H9 (cell line): ENCODE measurements at places on chromosomes 16 and 17.

DNA sequence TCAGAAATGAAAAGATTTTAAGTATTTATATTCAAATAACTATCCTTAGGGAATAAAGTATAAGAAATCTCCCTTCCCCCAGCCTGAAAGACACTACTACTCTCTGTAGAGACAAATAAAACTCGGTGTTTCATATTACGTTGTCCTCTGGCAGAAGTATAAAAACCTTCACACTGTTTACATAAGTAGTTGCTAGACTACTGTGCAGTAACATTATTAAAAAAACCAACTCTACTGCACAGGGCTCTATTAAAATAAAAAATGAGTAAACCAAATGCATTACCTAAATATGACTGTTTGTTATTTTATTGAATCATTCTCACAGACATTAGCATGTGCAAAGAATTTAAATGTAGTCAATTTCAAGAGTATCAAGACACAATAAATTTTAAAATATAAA lies 67.4 kb downstream of the MED13 start:
- DNase-seq = no peak

DNA sequence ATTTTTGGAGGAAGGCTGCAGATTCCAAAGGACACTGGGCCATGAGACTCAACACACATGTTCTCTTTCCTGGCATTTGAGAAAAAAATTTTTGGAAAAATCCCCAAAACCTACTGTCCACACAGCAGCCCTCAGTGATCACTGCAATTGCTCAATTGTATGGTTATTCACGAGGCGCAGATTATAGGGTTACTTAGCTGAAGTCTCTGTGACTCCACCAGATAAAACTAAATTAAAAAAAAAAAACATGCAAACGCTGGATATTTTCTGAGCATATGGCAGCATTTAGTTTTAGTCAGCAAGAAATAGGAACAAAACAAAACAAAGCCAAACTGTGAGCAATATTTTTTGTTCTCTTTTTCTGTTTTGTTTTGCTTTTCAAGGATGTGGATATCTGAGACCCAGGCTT lies 83.8 kb upstream of the FAM20A start:
- DNase-seq = no peak

DNA sequence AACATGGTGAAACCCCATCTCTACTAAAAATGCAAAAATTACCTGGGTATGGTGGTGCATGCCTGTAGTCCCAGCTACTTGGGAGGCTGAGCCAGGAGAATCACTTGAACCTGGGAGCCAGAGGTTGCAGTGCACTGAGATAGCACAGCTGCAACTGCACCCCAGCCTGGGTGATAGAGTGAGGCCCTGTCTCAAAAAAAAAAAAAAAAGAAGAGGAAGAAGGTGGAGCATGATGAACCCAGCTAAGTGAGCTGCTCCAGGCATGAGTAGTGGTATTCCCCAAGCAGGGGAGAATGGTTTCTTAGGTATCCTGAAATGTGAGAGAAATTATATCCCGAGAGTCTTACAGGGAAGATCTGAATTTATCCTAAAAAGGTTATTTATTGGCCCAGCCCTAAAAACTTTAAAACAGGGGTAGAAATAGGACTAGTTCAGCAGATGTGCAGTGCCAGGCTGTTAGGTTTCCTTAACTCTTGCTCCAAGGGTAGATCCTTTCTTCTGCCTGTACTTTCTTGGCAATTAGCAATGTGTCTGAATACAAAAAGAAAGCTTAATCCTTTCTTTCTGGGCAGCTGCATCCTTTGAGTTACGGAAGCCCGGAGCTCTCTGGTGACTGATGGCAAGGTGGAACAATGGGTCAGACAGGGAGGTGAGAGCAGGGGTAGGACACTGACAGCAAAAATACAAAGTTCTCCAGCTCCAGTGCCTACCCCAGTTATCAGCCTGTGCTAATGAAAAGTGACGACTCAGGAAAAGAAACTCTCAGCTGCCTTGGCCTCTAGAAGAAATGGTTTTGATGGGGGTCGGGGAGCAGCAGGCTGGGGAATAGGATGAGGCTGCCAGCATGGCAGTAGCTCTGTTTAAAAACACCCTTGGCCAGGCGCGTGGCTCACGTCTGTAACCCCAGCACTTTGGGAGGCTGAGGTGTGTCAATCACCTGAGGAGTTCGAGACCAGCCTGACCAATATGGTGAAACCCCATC lies 36.5 kb upstream of the TOB1 start:
- no peak for DNase-seq

DNA sequence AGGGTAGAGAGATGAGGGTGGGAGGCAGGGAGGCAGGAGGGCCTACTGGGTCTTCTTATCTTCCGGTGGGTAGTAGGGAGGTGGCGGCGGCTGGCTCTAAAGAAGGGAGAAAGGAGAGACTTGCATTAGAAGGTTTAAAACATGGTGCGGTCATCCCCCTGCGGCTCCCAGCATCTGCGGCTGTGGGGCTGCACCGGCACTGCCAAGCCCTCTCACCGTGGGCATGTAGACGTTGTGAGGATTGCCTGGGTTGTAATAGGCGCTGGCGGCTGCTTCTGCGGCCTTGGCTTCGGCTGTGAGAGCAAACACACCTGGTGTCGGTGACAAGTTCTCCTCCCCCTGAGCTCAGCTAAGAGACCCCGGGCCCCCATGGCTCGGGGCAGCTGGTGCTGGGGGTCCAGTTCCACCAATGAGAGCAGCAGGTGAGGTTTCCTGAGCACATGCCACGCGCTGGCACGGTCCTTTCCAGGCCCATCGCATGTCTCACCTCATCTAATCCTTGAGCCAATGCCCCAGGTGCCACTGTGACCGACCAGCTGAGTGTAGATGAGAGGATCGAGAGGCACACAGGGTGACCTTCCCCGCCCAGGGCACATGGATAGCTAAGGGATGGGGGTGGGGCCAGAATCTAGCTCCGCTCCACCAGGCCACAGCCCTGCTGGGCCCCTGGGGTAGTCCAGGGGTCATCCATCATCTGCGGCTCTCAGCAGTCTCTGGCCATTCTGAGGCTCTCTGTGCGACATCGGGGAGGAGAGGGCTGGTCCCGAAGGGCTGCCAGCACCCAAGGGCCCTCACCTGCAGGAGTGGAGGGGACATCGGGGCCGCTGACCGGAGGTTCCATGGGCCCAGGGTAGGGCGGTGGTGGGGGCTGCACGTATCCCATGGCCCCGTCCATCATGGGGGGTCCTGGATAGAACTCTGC lies 2.7 kb upstream of the UNC13D start:
- no peak for DNase-seq

GRCh38 chr16:24858219-24859041 lies 12.7 kb downstream of the SLC5A11 start:
- DNase-seq = peak; percentile 69

DNA sequence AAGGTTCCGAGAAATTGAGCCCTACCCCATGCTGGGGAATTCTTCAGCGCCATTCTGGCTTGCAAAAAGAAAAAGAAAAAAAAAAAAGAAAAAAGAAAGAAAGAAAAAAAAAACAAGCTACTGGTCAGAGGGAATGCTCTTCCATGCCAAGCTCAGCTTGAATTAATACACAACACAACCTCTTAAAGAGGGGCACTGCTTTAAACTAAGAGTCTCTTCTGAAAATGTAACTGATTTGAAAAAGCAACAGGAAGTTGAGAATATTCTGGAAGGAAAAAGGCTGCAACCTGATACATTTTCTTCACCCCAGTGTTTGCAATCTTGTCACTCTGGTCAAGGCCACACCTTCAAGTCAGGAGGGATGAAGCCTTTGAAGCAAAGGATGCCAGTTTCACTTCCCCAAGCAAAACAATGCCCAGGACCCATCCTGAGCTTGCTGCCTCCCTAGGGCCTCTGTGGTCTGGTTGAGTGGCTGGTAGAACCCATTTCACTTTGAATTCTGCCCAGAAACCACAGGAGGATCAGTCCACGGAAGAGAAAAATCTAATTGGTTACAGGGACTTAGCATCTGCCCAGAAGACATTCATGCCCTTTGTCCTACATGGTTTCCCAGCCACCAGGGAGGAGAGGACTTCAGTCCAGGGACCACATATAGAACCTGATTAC lies 389.7 kb downstream of the SOX9 start:
- DNase-seq = no peak

- DNase-seq = no peak
Observed at GRCh38 chr17:2253768-2254406, 49.7 kb downstream of the SMG6 start.

DNA sequence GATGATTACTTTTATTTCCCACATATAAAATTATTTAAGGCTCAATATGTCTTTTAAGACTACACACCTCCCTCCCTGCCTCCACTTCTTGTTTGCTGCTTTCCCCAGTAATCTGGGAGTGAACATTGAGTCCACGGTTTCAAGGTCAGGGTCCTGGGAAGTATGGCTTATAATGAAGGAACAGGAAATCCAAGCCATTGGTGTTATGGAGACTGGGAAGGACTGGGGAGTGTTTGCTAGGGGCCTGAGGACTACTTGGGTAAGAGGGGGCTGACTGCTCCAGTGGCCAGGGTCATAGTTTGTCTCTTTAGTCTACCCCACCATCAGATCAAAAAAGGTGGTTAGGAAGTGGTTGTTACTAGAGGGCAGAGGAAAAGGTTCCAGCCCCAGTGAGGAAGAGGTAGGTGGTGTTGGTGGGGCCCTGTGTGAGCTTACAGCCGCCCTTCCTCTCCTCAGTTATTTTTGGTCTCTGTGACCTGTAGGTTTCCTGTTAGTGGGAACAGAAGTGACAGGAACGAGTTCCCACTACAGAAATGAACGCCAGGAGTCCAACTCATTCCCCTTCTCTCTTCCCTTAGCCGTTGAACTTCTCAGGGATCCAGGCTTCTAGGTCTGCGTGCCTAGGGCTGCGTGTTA lies 742 bp upstream of the SLC16A13 start:
- no peak for DNase-seq

DNA sequence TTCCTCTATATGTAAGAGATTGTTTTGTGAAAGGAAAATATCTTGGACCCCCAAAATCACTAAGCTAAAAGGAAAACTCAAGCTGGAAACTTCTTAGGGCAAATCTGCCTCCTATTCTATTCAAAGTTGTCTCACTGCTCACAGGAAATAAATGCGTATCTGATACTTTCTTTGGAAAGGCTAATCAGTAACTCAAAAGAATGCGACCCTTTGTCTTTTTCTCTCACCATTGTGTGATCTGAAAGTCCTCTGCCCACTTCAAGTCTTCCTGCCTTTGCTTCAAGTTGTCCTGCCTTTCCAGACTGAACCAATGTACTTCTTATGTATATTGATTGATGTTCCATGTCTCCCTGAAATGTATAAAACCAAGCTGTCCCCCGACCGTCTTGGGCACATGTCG lies 157.3 kb downstream of the KIF2B start:
- DNase-seq = no peak

GRCh38 chr17:78651554-78651953 lies 74.4 kb upstream of the DNAH17 start:
- no peak for DNase-seq

GRCh38 chr16:30805056-30805369 lies 18.0 kb upstream of the ZNF629 start:
- DNase-seq = no peak

- DNase-seq = no peak
Observed at GRCh38 chr17:13374203-13375143, 227.3 kb downstream of the HS3ST3A1 start.

- DNase-seq = no peak
Observed at GRCh38 chr17:28908640-28909167, 5.8 kb upstream of the DHRS13 start.
